CD4-positive, alpha-beta T cell treated with Interleukin-1 beta for 1 hour (primary cell): ENCODE measurements at places on chromosomes 16 and 17.
A peak's percentile ranks its signal among the peaks of the same experiment; 100 is the strongest.

- DNase-seq: peak; percentile 56
Measured at GRCh38 chr17:60720763-60721531, 43.3 kb downstream of the BCAS3 start.

DNA sequence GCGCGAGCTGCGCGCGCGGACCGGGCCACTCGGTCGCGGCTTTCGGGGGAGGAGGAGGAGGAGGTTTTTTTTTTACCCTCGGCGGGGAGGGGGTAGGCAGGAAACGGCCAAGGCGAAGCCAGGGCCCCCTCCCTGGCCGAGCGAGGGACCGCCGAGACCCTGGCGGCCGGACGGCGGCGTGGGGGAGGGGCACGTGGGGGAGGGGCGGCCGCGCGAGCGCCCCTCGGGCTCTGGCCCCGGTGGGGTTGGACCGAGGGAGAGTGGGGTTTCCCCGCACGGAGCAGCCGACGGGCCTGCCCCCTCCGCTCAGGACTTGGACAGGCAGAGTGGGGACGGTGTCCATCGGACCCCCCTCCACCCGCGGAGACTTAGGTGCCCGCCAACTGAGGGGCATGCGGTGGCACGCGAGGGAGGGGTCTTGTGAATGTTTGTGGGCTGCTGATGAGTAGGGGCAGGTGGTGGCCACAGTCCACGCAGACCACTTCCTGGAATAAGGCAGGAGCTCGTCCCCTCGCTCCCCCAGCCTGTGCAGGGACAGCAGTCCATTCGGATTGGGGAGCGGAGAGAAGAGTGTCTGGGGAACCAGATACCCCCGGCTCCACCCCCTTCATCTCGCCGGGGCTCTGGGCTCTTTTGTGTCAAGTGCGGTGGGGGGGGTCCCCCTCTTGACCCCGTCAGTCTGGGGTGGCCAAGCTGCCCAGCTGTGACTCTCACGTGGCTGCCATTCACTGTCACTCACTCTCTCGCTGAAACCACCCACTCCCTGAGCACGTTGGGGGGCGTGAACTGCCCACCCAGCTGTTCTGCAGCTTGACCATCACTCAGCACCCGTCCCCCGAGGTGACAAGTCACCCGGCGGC is 3.0 kb upstream of the CHD3 start:
- DNase-seq: peak; percentile 54

DNA sequence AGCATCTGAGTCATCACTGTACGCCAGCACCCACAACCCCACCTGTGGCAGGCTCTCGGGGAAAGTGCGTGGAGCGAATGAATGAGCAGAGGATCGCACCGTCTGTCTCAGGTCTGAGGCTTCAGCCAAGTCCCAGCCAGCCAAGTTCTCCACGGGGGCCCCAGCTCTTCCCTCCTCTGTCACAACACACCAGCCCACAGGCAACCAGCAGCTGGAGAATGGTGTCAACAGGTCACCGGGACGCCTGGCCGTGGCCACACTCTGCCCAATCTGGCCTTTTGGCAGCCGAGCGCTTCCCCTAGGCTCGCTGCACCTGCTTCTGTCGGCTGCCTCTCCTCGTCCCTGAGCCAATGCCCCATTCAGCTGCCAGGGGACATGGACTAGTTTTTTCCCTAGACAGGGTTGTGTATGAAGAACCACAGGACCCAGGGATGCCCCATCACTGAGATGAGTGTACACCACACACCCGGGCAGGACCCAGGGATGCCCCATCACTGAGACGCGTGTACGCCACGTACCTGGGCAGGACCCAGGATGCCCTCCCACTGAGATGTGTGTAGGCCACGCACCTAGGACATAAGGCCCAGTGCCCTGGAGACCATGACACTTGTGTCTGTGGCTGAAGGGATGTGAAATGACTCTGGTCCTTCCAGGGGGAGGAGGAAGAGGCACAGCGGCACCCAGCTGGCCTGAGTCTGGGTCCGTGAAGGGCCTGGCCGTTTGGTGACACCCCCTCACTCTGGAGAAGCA is 52.8 kb downstream of the ABR start:
- DNase-seq: no peak

GRCh38 chr17:36643086-36643685 is 41.8 kb downstream of the MRM1 start:
- no peak for DNase-seq

DNA sequence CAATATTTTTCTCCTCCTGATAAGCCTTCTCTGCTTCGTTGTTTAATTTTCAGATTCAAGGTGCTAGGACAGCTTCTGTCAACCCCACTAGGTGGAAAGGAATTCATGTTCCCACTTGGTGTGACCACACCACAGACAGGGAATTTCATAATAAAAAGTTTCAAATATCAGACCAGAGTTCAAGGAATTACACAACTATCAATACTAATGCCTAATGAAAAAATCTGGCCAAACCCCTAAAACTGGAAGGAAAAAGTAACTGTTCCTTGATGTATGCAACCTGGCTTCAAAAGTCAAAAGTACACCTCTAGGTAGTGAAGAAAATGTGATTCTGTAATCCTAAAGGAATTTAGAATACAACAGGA is 87.8 kb upstream of the CORO6 start:
- DNase-seq: no peak

- no peak for DNase-seq
Measured at GRCh38 chr17:81053041-81053970, 18.4 kb downstream of the BAIAP2 start.

DNA sequence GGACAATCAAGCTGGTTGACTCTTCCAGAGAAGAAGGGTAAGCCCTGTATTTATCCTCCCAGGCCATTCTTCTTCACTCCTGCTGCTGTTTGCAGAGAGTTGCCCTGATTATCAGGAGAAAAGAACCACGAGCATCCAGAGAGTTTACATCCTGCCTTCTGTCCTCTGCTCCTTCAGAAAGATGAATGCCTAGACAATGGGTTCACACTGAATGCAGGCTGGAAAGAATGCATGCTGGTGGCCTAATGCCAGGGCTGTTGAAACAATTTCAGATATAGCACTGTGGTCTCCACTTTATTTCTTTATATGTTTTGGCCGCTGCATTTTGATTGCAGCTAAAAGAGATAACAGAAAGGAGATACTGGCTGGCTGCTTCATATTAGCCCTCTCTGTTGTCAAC is 21.2 kb upstream of the HAS3 start:
- no peak for DNase-seq

GRCh38 chr16:86664522-86665318 is 86.4 kb downstream of the FOXL1 start:
- peak; percentile 5 for DNase-seq

GRCh38 chr16:84396537-84397008 is 28.2 kb downstream of the ATP2C2 start:
- no peak for DNase-seq

- DNase-seq: no peak
Measured at GRCh38 chr16:80488167-80488566, 52.6 kb upstream of the DYNLRB2 start.

DNA sequence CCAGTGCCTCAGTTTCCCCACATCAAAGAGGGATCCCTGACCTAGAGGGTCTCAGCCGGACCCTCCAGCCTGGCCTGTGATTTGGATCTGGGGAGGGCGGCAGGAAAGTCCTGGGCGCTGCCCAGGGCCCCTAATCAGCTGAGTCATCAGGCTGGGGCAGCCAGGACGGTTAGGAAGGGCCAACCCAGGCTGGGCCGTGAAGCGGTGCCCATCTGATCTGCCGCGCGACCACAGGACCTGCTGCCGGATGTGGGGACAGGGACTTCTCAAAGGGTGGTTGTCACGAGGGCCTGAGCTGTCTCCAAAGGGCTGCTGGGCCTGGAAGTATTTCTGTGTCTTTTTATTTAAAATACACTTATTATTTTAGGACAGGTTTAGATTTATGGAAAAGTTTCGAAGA is 4.4 kb downstream of the TPSAB1 start:
- peak; percentile 56 for DNase-seq

DNA sequence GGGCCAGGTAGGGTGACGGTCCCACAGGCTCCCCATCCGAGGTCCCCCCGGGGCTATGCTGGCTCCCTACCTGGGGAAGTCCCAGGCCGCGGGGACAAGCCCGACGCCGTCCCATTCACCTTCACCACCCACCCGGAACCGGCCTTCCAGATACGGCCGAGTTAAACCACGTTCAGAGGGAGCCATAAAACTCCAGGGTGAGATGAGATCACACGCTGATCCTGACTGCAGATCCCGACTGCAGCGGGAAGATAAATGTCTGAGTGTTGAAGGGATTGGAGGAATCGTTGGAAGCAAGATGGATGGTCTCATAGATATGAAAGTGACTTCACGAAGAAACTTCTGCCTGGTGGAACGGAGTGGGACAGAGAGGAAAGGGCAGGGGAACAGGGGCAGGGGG is 13.6 kb upstream of the C1QTNF8 start:
- DNase-seq: no peak

- DNase-seq: no peak
Measured at GRCh38 chr17:76671912-76672262, 28.3 kb upstream of the ST6GALNAC1 start.

- DNase-seq: no peak
Measured at GRCh38 chr17:64230791-64231408, 32.2 kb downstream of the TEX2 start.

GRCh38 chr16:79895917-79896203 is 295.3 kb upstream of the MAF start:
- DNase-seq: no peak

- DNase-seq: no peak
Measured at GRCh38 chr16:11797957-11798299, 870 bp upstream of the ZC3H7A start.

DNA sequence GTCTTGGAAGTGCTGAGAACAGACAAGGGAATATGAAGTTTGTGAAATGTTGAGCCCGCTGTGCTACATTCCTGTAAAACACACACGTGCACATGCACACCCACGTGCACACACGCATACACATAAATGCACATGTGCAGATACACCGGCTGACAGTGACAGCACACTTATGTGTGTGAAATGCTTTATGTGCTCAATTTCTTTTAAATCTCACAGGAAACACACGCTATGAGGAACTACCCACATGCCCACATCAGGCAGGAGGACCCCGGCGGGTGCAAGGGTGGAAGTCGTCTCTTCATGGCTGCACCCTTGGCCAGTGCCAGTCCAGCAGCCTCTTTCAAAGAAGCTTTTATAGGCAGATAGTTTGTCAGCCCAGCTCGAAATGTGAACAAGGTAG is 561 bp upstream of the WFDC1 start:
- no peak for DNase-seq

DNA sequence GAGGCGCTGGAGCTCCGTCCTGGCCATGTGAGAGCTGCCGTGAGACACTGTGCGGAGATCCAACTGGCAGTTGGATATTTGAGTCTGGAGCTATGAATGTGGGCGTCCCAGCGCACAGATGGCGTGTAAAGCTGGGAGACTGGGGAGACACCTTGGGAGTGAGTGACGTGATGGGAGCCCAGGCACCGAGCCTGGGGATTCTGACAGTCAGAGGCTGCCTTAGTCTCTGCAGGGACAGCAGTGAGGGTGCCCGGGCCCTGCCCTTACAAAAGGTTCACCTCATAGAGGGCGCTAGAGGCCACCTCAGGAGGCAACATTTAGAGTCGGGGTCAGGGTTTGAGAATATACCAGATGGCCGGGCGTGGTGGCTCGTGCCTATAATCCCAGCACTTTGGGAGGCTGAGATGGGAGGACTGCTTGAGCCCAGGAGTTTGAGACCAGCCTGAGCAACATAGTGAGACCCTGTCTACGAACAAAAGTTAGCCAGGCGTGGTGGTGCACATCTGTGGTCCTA is 194.1 kb upstream of the GSE1 start:
- no peak for DNase-seq

- DNase-seq: no peak
Measured at GRCh38 chr16:89613231-89613953, at the start of gene DPEP1. TSS of gene DPEP1 (plus strand) at chr16:89613642. CDS start at chr16:89630411, 16,769 bp downstream.

DNA sequence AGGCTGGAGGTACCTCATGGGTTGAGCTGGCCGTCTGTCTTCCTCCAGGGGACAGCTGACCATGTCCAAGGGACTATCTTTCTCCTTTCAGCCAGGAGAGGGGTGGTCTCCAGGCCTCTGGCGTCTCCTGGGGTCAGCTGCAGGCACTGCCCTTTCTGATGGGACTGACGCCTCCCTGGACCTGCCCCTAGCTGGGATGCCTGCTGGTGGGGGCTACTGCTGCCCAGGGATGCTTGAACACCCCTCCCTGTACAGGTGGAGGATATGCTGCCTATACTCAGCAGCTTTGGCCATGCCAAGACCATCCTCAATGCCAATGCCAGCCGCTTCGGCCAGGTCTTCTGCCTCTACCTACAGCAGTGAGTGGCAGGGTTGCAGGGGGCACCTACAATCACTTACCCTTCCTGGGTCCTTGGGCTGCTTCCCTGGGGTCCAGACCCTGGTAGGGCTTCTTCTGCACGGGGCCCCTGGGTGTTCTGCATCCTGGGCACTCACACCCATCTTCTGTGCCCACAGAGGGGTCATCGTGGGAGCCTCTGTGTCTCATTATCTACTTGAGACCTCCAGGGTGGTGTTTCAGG is 4.2 kb downstream of the MYO15B start:
- DNase-seq: no peak

GRCh38 chr16:61146429-61146828 is 889.8 kb downstream of the CDH8 start:
- no peak for DNase-seq

DNA sequence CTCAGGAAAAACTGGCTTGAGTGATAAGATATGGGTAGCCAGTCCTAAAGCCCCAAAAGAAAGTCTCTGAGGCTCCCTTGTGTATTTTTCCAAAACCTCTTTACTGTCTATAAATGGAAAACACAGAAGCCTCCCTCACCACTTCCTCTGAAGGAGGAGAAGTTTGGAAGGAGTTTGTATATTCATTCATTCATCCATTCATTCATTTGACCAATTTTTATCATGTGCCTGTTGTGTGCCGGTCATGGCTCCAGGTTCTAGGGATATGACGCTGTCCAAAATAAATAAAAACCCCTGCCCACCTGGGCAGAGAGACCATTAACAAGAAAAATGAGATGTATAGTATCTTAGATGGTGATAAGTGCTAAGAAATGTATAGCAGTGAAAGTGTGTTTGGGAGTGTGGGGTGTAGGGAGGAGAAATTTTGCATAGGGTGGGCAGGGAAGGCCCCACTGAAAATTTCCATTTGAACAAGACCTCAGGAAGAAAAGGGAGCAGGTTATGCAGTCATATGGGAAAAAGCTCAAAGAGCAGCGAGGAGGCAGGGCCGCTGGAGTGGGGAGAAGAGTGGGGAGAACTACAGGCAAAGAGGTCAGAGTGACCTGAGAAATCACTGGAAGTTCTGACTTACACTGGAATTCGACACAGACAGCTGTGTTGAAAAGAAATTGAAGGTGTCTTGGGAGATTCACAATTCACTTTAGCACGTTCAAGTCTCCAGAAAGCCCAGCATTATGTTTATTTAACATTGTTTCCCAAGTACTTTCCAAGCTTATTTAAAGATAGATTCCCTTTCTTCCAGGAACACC is 6.1 kb upstream of the WIPI1 start:
- no peak for DNase-seq
